ENCODE measurements at places on chromosomes 6 and 20.

- no peak for DNase-seq
These were observed 146.9 kb downstream of the MACROD2 start for GRCh38 chr20:14142171-14142570.

DNA sequence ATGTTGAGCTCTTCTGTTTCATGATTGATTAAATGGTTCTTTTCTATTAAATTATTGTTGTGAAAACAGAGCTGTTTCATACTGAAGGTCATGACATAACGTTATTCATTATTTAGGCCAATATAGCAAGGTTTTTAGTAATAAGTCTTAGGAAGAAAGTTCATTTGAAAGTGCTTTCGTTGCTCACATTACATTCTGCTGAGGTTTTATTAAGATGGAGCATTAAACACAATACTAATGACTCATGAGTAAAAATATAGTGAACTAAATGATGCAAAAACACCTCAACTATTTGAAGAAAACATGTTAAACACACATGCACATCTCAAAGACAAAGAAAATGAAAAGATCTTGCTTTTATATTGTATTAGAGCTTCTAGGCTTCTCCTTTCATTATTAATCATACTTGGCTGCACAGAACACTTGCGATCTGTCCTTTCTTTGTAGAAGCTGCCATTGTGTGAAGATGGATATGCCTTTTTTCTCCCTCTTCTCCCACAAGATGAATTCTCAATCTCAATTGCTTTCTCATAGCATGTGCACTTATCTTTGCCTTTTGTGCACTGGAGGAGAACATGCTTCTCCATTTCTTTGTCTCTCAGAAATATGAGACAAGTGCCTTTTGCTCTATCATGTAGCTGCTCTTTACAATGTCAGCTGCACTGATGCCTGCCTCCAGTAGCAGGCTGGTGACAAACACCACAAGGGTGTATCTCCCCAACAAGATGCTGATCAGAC is 312.4 kb downstream of the PHF3 start:
- DNase-seq = no peak

GRCh38 chr6:165807249-165807960 is 144.4 kb upstream of the PDE10A start:
- no peak for DNase-seq

DNA sequence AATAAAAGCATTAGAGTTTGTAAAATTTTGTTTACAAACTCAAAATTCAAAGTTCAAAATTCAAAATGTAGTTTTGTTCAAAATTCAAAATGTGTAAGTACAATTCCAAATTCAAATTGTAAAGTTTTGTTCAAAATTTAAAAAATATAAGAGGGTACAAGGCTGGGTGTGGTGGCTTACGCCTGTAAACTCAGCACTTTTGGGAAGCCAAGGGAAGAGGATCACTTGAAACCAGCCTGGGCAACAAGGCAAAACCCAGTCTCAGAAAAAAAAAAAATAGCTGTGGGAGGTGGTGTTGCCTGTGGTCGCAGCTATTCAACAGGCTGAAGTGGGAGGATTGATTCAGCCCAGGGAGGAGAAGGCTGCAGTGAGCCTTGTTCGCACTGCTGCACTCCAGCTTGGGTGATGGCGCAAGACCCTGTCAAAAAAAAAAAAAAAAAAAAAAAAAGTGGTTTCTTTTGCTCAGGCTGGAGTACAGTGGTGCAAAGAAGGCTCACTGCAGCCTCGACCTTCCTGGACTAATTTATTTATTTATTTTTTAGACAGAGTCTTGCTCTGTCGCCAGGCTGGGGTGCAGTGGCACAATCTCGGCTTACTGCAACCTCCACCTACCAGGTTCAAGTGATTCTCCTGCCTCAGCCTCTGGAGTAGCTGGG is 5.4 kb upstream of the ZBTB12 start:
- peak; percentile 44 for DNase-seq

DNA sequence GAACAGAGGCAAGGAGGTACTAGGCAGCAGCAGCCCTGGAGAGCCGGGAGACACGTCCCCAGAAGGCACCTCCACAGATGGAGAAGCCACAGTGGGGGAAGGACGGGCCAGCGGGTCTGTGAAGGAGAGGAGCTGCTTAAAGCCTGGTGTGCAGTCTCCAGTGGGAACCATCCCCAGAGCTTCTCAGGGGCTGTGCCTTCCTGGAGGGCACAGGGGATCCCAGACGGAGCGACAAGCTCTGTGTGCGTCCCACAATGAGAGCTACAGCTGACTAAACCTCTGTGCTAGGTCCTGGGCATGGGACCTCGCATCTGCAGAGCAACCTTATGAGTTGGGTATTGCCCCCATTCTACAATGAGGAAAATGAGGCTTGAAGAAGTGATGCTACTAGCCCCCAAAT is 50.7 kb downstream of the EZR start:
- no peak for DNase-seq

GRCh38 chr6:159565181-159565710 is 127.8 kb downstream of the SOD2 start:
- no peak for DNase-seq

DNA sequence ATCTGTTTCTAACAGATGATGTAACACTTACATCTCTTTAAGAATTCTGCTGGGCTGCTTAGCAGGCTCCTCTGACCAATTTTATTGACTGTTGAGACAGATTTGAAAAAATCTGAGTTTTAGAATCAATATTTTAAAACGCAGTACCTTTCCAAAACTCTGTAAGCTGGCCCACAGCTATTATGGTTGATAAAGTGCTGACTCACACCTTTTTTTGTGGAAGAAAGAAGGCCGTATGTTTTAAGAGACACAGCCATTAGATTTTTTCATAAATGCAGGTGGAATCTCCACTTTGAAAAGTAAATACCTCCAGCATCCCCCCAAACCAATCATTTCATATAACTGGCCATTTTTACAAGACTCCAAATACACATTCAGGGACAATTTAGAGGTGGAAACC is 82.2 kb downstream of the TBXT start:
- DNase-seq = no peak

- DNase-seq = peak; percentile 28
These were observed 181.2 kb upstream of the SHLD1 start for GRCh38 chr20:5569021-5569420.

- peak; percentile 74 for DNase-seq
These were observed 38.0 kb downstream of the TMEM170B start for GRCh38 chr6:11575408-11576033.

DNA sequence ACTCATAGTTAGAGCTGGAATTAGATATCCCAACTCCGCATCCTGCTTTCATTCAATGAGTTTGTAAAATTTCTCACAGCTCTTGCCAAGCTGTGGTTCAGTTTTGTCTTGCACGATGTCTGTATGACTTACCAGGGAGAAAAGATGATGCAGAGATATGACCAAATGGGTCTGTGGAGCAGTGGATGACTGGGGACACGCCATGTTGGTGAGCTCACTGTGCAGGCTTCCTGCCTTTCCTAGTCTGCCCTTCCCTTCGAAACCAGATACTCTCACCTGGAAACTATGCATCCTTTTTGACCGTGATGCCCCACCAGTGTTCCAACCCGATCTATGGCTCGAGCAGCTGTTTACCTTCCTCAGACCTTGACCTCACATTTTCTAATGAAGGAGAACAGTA is 262.7 kb upstream of the BMP2 start:
- no peak for DNase-seq
